ENCODE measurements at places on chromosomes 13 and 19.

- no peak for DNase-seq
Observed at GRCh38 chr19:16191216-16191908, 6.2 kb downstream of the FAM32A start.

DNA sequence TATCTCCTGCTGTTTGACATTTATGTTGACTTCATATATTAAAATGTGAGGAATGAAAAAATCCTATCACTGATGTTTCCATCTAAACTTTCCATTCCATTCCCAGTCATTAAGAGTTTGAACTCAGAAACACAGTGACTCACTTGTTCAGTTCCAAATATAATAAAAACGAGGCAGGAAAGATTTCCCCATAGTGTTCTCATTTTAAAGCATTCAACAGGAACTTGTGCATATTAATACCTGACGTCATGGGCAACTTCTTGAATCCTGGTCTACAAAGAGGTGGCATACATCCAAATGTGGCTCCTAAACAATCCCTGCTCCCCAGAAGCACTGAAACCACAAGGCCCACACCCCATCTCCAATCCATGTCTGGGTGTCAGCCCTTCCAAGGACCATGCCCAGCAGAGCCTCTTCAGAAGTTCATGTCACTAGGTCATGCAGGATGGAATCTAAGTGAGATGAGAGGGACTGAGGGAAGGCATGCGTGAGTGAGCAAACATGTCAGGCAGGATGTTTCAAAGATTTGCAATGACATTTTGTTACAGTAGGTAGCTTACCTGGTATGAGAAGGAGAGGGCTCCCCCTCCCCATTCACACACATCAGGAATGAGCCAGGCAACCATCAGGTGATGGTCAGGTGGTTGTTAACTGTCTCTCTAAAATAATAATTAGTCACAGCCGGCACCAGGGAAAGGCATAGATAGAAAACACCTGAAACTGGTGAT is 9.4 kb upstream of the ERVV-2 start:
- DNase-seq: no peak

- no peak for DNase-seq
Observed at GRCh38 chr13:51006067-51006845, 96.7 kb downstream of the RNASEH2B start.

DNA sequence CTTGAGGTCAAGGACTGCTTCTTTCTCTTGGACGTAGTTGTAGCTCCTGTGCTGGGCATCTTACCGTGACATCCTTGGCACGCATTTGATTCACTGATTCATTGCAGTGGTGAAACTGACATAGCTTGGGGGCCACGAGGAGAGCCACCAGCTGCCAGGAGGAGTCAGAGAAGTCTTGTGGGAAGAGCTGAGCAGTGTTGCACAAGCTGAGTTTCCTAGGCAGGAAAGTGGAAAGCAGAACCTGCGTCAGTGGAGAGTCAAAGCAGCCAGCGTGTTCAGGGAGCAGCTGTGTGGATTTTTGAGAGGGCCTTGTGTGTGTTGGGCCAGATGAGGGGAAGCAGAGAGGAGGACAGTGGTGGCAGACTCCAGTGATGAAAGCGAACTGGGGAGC is 5.3 kb upstream of the GPR183 start:
- DNase-seq: no peak

DNA sequence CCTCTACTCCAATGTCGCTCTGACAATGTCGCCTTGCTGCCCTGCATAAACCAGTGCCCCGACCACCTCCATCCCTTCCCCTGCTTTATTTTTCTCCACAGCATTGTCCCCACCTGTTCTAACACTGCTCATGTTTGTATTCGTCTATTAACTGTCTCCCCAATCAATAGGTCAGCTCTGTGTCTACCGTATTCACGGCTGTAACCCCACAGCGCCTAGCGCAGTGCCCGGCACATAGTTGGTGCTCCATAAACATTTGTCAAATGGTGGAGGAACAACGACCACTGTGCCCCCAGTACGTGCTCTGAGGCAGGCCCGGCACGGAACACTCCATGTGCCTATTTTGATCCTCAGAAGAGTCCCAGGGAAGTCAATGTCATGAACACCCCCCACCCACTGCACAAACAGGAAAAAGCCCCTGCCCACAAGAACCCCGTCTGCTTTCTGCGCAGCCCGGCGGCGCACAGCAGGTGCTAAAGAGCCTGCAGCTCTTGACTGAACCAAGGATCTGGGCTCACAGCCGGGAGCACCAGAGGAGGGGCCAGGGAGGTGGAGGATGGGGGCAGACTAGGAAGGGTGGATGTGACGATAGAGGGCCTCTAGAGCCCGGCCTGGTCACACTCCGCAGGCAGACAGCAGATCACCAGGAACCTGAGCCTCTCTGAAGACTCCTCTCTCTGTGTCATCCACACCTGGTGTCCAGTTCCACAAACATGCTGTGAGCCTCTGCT is 1.8 kb upstream of the CEACAM16 start:
- DNase-seq: no peak

- no peak for DNase-seq
Observed at GRCh38 chr19:14300303-14300702, 80.9 kb upstream of the ADGRE5 start.

DNA sequence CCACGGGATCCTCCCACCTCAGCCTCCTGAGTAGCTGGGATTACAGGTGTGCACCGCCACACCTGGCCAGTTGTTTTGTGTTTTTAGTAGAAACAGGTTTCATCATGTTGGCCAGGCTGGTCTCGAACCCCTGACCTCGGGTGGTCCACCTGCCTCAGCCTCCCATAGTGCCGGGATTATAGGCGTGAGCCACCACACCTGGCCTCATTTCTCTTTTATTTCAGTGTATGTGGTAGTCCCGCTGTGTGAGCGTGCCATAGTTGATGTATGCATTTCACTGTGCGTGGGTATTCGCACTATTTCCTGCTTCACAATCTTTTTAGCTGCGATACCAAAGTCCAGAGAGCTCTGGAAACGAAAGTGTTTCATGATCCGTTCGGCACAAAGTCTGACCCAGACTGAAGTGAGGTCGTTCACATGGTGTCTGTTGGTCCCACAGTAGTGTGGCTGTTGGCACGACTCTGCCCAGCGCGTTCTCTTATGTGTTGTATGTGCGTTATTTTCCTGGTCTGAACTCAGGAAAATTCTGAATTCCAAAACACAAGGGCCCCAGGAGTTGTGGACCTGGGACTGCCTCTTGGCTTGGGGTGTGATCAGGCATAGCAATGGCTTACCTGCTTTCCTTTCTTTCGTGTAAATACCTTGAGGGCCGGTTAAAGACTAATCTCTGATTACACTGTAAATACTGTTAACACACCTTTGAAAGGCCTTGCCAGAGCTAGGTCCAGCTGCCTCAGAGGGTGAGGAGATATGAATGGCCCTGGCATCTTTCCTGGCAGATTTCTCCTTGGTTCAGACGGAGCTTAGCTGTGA is 8.6 kb downstream of the EPN1 start:
- DNase-seq: no peak

GRCh38 chr19:14482172-14482941 is 7.2 kb upstream of the PTGER1 start:
- DNase-seq: no peak

DNA sequence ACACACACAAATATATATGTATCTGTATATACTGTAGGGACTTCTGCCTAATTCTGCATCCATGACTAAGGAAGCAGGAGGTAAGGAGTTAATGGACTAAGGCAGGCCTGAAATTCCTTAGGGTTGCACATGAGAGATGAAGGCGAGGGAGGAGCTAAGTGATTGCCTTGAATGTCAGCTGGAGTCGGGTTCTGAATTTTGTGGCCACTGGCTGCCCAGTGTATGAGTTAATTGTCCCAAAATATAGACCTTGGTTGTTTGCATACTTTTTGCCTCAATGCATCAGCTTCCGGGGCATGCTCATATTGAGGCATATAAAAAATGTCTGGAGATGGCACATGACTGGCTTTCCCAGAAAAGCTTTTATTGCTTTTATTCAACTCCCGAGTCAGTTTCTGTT is 245.5 kb downstream of the TDRD3 start:
- DNase-seq: no peak

DNA sequence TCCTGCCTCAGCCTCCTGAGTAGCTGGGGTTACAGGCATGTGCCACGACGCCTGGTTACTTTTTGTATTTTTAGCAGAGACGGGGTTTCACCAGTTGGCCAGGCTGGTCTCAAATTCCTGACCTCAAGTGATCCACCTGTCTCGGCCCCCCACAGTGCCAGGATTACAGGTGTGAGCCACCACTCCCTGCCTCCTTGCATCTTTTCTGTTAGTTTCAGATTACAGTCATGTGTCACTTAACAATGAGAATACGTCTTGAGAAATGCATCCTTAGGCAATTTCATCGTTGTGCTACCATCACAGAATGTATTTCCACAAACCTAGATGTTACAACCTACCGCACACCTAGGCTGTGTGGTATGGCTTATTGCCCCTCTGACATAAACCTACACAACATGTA is 180.4 kb downstream of the TM9SF2 start:
- no peak for DNase-seq

DNA sequence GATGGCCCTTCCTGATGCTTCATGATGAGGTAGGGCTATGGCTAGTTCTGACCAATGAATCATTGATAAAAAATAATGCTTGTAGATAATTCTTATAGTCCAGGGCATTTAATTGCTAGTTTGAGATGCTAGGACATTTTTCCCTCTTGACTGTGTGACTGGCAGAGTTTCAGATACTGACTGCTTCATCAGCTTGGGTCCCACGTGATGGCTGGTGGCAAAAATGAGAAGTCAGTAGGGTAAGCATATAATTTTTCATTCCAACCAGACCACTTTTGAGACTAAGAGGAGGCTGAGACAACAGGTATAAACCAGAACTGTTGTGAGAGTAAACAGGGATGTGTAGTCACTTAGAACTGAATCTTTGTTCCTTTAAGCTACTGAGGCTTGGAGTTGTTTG is 183.3 kb downstream of the HS6ST3 start:
- no peak for DNase-seq

GRCh38 chr13:106987427-106987785 is 419.5 kb upstream of the ARGLU1 start:
- no peak for DNase-seq
